ENCODE measurements at places on chromosomes 16 and 17. TPM values are rescaled to one million over a fixed set of nuclear protein-coding genes. Genes with fewer than 3 reads are reported as not detected.

DNA sequence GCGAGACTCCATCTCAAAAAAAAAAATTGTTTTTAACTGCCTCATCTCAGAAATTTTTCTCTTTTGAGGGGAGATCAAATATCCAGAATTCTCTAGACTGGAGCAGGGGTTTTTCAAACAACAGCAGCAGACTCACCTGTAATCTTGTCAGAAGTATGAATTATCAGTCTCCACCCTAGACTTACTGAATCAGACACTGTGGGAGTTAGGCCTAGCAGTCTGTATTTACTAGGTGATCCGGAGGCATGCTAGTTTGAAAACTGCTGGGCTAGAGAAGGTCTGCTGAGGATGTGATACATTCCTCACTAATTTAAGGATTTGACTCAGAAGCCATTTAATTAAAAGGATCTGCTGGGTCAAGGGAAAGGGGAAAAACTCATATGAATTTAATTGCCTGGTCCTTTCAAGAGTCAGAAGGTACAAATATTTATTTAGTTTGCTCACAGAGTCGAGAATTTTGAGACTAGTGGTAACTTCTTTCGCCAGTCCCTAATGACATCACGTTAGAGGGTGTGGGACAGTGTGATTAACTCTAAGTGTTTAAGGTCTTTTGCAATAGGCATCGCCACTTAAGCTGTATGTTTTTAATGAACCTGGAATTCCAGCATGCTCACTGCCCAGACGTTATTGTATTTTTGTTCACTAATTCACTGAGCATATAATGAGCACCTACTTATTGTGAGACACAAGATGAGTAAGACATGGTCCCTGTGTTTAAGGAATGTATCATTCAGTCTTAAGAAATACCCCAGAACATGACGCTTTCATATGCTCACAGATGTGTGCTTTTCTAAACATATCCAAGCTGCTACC is 14.2 kb downstream of the ATP6V0A1 start:
- peaks cover 7% of the 10 kb centered on the region for H3K4me1 ChIP-seq

DNA sequence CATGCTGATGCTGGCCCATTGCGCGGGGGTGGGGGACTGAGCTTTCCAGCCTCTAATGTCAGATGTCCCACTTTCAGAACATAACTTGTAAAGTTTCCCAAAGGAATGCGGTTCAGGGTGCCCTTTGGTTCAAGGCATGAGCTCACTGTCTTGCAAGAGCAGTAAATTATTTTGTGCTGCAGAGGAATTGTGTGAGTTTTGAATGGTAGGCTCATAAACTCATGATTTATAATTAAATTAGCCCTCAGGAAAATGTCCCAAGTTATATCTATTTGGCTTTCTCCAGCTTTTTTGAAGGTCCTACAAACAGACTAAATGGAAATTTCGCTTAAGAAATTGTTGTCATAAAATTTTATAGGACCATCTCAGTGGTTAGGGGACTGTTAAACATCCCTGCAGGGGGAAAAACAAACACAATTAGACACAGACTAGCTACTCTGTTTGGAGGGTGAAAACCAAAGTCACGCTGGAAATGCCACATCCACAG is 321.8 kb downstream of the HS3ST3B1 start:
- DNase-seq: no peak
- H3K4me1 ChIP-seq: no peaks in the 10 kb centered on the region
- H3K4me3 ChIP-seq: no peak overlapping the region
- H3K27me3 ChIP-seq: no peaks in the 10 kb centered on the region

DNA sequence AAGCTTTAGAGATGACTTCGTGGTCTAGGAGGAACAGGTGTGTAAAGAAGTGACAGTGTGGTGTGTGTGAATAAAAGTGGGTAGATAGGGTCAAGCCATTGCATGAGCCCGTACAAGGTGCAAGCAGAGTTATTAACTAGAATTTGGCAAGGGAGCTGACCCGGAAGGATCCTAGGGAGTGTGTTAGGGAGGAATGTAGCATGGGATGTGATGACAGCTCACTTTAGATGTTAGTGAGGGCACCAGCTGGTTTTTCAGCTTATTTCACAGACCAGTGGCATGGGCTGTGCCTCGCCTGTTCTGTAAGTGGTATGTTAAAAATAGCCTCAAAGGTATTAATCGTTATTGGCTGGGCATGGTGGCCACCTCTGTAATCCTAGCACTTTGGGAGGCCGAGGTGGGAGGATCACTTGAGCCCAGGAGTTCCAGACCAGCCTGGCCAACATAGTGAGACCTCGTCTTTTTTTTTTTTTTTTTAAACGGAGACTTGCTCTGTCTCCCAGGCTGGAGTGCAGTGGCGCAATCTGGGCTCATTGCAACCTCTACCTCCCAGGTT is 8.3 kb downstream of the ANKRD40CL start:
- peaks cover 11% of the 10 kb centered on the region for H3K36me3 ChIP-seq
- peaks cover 10% of the 10 kb centered on the region for H3K27me3 ChIP-seq
- no peak overlapping the region for H3K4me3 ChIP-seq
- no peak overlapping the region for H3K27ac ChIP-seq
- peaks cover 3% of the 10 kb centered on the region for H3K4me1 ChIP-seq
- DNase-seq: no peak

NOTUM gene
- 1.8 TPM for total RNA-seq
